ENCODE measurements at places on chromosomes 2 and 18.

DNA sequence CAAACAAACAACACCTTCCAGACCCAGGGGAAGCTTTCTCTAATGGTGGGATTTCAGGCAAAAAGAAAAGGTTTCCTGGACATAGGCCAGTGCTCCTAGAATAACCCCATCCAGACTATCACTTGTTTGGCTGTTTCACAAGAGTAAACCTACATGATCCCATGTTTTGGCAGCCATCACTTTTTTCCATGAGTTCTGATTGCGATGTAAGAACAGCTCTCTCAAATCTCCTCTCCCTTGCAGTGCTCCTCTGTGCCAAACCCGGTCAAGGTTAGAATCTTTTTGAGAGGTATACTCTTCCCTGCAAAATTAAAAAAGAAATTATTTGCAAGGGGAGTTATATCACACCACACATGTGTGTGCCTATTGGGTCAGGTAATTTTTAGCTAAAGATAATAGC lies 11.9 kb downstream of the GRP start:
- no peak for DNase-seq

GRCh38 chr2:134167015-134167414 lies 86.9 kb upstream of the MGAT5 start:
- no peak for DNase-seq

- DNase-seq: no peak
Measured at GRCh38 chr2:61356261-61356957, 114.5 kb downstream of the USP34 start.

- DNase-seq: peak; percentile 75
Measured at GRCh38 chr2:172962824-172963223, 112.8 kb upstream of the MAP3K20 start.

GRCh38 chr2:62474176-62474575 lies 31.8 kb downstream of the TMEM17 start:
- no peak for DNase-seq

- DNase-seq: no peak
Measured at GRCh38 chr18:7748251-7749007, 181.3 kb downstream of the PTPRM start.

- DNase-seq: no peak
Measured at GRCh38 chr2:96103187-96103601, 13.2 kb downstream of the ADRA2B start.

DNA sequence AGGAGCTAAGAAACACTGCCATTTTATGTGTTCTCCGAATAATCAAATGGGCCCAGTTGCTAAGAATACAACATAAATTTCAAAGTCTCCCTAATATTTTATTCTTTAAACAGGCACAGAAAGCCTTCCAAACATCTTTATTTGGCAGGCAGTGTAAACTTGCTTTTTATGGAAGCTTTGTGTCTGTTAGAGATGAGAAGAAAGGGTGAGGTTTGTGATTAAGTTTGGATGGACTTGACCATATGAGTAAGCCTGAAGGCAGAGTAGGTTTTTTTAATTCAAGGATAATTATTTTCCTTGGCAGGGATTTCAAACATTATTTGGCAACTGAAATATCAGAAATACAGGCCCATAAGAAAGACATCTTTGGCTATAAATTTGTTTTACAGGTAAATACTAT lies 62.9 kb downstream of the COX7A2L start:
- no peak for DNase-seq

DNA sequence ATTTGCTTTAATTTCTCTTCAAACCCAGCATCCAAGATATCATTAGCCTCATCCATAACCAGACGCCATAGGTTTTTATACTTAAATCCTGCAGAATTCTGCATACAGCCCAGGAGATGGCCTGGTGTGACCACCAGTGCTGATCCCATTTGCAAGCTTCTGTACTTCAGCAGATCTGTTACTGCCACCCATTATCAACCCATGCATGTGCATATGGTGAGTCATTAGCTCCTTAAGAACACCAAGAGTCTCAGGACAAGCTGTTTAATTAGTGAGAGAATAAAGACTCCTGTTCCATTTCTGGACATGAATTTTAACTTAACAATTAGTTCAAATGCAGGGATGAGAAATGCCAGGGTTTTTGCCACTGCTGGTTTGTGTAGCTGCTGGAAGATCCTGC lies 110.7 kb upstream of the TANK start:
- no peak for DNase-seq

- DNase-seq: no peak
Measured at GRCh38 chr2:181161615-181162014, 181.2 kb downstream of the UBE2E3 start.

DNA sequence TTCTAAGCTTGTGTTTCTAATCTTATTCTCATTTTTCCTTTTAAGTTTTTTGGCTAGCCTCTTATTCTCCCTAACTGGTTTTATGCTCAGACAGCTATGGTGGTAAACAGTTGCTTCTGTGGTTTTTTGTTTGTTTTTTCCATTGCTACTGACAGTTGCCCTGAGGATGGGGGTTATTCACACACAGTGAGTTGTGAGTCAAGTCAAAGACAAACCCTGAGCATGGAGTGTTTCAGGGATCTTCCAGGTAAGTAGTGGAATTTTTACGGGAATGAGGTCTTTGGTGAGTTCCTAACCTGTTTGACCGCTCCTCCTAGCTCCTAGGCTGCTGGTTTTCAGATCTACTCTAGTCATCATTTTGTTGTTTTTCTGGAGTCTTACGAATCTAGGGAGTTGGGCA lies 162.8 kb downstream of the ZNF407 start:
- no peak for DNase-seq
